Activated naive CD4-positive, alpha-beta T cell (primary cell): ENCODE measurements at places on chromosomes 7 and 10.

- DNase-seq: no peak
Observed at GRCh38 chr10:61390851-61391250, 62.3 kb downstream of the TMEM26 start.

GRCh38 chr7:140501966-140502365 lies 22.7 kb upstream of the MKRN1 start:
- DNase-seq: no peak

DNA sequence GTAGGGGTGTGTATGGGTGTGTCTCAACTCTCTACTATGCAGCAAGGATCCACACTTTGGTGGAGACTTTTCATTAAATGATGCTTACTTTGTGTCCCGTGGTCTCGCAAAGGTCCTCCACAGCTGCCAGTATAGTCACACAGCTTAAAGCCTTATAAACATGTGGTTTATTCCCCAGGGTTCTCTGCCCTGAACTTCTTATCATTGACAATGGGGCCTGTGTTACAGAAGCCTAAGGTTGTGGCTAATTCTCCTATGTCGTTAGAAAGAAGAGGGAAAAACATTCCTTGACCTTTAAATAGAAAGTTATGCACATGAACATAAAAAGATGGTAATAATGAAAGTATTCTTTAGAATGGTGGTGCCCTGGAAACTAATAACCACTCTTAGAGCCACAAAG lies 201.4 kb downstream of the INHBA start:
- no peak for DNase-seq

GRCh38 chr7:131223151-131223550 lies 104.5 kb upstream of the MKLN1 start:
- no peak for DNase-seq

DNA sequence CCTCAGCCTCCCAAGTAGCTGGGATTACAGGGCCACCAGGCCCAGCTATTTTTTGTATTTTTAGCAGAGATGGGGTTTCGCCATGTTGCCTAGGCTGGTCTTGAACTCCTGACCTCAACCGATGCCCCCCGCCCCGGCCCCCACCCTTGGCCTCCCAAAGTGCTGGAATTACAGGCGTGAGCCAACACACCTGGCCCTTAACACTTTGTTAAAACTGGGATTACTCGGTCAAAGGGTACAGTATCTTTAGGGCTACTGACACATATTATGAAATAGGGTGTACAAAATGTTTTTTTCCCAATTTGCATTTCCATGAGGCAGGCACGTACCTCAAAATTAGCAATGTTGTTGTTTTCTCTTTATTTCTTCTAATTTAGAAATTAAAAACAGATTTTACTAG lies 11.5 kb downstream of the NUDT5 start:
- DNase-seq: no peak

- DNase-seq: no peak
Observed at GRCh38 chr7:127732306-127732705, 80.3 kb downstream of the SND1 start.

- DNase-seq: no peak
Observed at GRCh38 chr10:28179006-28179742, 123.7 kb downstream of the MPP7 start.

- DNase-seq: no peak
Observed at GRCh38 chr10:101901340-101901739, 57.7 kb upstream of the KCNIP2 start.

GRCh38 chr10:71035511-71036296 lies 147.3 kb upstream of the PCBD1 start:
- no peak for DNase-seq

GRCh38 chr7:91302794-91303193 lies 38.6 kb downstream of the FZD1 start:
- no peak for DNase-seq

GRCh38 chr7:151539088-151539671 lies 19.5 kb upstream of the RHEB start:
- no peak for DNase-seq

DNA sequence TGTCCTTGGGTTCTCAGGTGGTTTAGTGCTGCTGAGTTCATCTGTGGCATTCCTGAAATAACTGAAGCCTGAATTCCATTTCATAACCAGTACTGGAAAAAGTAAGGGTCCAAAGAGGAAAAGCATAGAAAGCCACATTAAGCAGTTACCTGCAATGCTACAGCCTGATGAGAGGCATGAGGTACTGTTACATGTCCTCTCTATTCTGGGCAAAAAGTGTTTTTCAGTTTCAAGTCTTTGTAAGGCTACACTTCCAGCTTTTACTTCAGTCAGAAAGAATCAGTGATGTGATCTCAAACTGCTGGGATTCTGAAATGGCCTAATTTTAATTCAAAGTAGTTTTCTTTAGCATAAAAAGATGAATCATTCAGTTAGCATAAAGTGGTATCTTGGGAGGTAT lies 369.5 kb downstream of the PHF14 start:
- DNase-seq: no peak

GRCh38 chr7:18177815-18178660 lies 150.4 kb upstream of the PRPS1L1 start:
- no peak for DNase-seq

- DNase-seq: no peak
Observed at GRCh38 chr7:103718482-103719061, 270.9 kb downstream of the RELN start.

- DNase-seq: no peak
Observed at GRCh38 chr7:37281368-37282092, 167.1 kb downstream of the ELMO1 start.

DNA sequence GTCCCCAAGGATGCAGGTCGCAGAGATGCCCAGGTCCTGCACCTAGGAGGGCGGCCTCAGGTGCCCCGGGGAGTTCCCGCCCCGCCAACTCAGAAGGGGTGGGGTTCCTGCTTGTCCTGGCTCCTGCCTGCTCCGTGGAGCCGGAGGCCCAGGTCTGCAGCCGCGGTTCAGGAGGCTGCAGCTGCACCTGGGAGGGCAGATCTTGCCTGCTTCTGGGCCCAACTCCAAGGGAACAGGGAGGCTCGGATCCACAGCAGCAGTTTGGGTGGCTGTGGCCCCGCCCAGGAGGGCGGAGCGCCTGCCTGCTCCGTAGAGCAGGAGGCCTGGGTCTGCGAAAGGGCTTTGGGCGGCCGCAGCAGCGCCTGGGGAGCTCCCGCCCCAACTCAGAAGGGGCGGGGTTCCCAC lies 108.2 kb upstream of the EGR2 start:
- no peak for DNase-seq

DNA sequence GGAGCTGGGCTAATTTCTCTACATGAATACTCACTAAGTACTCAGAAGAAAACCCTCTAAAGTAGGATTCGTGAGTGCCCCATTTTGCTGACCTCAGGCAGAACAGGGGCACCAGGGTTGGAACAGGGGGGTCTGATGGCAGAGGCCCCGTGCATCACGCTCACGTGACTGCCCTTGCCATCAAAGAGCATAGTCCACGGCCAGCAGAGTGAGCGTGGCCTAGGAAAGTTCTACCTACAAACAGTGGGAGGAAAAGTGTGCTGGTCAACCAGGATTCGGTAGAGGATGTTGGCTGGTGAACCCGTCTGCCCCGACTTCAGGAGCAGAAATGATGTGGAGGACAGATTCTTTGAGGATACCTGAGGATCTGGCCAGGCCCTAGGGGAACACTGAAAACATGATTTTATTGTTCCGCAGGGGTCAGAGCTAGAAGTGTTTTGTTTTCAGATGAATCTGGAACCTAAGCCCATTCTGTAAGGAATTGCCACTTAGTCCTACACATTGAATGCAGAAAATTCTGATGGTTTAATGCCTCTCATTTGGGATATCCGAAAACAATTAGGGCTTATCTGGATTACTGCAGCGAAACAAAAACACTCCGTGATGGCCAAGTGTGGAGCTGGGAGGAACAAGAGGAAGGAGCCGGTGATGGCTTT lies 138.8 kb upstream of the SHH start:
- DNase-seq: no peak

GRCh38 chr7:99666013-99666395 lies 13.8 kb downstream of the CYP3A5 start:
- DNase-seq: no peak

- no peak for DNase-seq
Observed at GRCh38 chr10:97633921-97634320, 621 bp upstream of the MORN4 start.

GRCh38 chr10:79547973-79548372 lies 12.2 kb downstream of the SFTPA2 start:
- no peak for DNase-seq

DNA sequence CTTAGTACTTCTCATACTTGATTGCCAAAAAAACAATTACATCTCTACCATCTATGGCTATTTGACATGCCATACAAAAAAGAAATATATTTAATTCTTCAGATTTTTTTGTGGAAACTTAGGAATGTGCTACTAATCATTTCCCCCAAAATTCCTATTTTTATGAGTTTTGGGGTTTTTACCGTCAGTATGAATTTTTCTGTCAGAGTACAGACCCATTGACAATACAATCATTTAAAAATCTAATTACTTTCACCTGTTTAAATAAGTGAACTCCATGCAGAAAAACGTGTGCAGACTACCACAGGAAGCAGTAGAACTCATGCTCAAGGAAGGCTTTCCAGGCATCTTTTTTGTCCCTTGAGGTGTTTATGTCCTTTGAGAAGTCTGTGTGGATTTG lies 48.8 kb upstream of the FOXP2 start:
- no peak for DNase-seq

- no peak for DNase-seq
Observed at GRCh38 chr7:71326595-71326994, 194.7 kb downstream of the GALNT17 start.

DNA sequence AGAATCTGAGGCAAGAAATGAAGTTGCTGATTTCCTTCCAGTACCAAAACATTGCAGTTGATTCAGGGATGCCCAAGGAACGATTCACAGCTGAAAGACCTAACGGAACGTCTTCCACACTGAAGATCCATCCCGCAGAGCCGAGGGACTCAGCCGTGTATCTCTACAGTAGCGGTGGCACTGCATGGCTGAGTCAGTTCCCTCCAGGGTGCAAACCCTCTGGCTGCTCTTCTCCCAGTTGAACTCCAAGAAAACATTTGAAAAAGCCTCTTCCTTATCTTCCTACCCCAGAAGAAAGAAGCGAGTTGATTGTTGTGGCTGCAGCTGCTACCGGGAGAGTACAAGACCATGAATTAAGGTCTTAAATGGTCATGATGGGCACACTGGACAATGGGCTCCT lies 147.1 kb upstream of the PRSS1 start:
- DNase-seq: no peak

DNA sequence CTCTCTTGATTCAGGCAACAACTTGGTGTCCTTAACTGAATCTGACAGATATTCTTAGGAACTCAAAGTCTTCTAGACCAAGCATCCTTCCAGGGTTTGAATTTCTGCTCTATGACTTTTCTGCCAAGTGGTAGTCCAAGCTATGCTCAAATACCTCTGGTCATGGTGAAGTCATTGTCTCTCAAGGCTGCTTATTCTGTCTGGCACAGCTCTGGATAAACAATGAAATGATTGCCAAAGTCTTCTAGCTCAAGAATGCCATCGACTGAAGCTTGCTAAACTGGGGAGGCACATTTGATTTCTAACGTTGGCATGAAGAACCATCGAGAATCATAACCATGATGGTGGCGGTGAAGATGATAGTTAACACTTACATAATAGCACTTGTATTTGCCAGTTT lies 116.2 kb upstream of the MKX start:
- DNase-seq: no peak

- DNase-seq: no peak
Observed at GRCh38 chr10:100371482-100372027, 24.5 kb downstream of the SCD start.

DNA sequence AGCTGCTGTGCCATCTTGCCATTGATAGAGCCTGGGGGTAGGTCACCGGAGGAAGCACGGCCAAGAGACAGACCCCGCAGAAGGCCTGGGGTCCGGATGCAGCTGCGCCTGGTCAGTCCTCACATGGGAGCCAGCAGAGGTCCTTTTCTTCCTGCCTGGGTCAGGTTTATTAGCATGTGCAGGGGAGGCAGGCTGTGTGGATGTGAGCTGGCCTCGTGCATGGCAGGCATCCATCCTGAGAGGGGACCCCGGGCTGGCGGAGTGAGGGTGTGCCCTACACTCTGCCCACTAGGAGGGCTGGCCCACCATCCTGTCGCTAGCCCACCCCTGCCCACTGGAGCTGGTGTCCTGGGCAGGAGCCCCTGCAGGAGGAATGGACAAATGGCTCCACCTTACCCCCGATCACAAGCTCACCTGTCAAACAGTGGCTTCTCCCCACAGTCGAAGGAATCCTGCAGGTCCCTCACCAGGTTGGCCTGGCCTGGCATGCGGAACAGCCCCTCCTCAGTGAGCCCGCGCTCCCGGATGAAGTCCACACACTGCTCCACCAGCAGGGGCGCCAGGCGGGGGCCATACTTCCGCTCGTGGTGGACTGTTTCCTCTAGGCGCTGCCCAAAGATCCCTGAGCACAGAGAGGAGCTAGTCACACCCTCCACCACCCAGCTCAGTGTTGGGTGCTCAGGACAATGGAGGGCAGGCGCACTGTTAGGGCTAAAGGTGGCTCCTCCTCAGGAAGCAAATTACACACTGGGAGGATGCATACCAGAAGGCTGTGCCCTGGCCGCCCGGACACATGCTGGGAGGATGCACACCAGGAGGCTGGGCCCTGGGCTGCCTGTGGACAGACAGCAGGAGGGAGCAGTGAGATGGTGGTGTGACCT lies 145.4 kb downstream of the ARHGAP22 start:
- no peak for DNase-seq

- no peak for DNase-seq
Observed at GRCh38 chr10:104332243-104333031, 5.8 kb downstream of the ITPRIP start.

DNA sequence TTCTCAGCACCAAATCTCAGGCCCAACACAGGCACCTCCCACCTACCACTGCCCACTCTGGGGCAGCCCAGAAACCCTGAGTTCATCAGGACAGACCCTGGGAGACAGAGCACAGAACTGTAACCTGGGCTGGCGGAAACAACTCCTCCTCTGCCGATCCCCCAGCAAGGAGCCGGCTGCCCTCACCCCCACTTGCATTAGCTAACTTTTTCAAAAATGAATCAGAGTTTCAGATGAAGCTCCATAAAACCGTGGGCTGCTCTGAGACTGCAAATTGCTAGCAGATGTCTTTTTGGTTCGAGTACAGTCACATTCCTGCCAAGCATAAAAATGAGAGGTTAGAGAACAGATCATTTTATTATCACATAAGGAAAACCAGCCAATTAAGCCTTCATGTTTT lies 93.4 kb upstream of the PARD3 start:
- DNase-seq: no peak

GRCh38 chr7:105202616-105203015 lies 186.1 kb downstream of the SRPK2 start:
- DNase-seq: no peak

DNA sequence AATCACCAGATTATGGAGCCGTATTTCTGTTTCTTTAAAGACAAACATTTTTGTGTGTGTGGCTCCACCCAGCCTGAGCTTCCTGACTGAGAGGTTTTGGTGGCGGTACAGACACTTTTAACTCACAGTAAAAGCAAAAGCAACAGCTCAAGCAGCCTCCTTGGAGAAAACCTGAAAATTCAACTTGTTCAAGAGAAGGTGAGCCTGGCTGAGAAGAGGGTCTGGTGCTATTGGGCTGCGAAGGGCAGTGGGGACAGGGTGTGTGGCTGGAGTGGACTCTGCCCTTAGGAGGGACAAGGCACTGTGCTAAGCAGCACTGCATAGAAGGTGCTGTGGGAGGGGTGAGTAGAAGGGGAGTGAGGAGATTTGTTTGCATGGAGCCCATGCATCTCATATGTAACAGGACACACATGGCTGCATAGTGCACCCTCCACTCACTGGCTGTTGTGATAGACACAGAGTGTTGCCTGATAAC lies at the start of gene GIMAP7:
Gene GIMAP7 (plus strand): TSS at position 125 of the 475 bp plus-strand sequence. CDS start 5,103 bp downstream, outside the sequence.
- no peak for DNase-seq
